ENCODE measurements at places on chromosomes 1 and 21. TPM values are rescaled to one million over a fixed set of nuclear protein-coding genes. Genes with fewer than 3 reads are reported as not detected.

The SLC22A15 gene
- 1.2 TPM for total RNA-seq

DNA sequence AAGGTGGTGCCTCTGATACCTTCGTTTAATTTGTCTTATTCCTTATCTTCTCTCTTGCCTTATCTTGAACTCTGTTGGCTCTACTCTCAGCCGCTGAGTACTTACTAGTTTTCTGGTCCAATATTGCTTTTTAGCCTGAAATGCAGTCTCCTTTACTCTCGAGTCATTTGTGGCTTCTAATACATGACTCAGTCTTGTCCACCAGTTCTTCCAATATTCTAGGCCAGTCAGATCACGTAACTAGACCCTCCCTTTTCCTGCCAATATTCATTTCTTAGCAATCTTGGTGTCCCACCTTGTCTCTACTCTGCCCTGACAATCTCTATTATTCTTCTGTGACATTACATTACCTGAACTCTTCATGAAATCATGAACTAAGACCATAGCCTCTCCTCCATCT lies 555.8 kb downstream of the DPYD start:
- H3K27ac ChIP-seq: no peak overlapping the region
- no peaks in the 10 kb centered on the region for H3K4me1 ChIP-seq
- H3K27me3 ChIP-seq: no peaks in the 10 kb centered on the region
- H3K4me3 ChIP-seq: no peak overlapping the region

GRCh38 chr1:27634985-27635367 lies at the start of gene FGR:
TSS of gene FGR (minus strand) at chr1:27635185. CDS start at chr1:27623916, 11,269 bp downstream.
- no peaks in the 10 kb centered on the region for H3K27me3 ChIP-seq
- peak within 1 kb of the TSS; percentile 62 for H3K27ac ChIP-seq
- peaks cover 62% of the 10 kb centered on the region for H3K4me1 ChIP-seq
- DNase-seq: no peak

DNA sequence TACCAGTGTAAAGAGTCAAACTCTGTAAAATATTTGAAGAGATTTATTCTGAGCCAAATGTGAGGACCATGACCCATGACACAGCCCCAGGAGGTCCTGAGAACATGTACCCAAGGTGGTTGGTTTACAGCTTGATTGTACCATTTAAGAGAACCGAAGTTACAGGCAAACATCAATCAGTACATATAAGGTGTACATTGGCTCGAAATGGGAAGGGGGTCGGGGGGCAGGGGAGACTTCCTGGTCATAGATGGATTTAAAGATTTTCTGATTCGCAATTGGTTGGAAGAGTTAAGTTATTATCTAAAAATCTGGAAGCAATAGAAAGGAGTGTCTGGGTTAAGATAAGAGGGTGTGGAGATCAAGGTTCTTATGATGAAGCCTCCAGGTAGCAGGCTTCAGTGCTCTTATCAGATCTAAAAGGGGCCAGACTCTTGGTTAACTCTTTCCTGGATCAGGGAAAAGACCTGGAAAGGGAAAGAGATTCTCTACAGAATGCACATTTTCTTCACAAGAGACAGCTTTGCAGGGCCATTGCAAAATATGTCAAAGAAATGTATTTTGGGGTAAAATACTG lies 47.5 kb upstream of the NTPCR start:
- no peak overlapping the region for H3K27ac ChIP-seq
- no peak for DNase-seq
- peaks cover 9% of the 10 kb centered on the region for H3K4me1 ChIP-seq
- no peaks in the 10 kb centered on the region for H3K27me3 ChIP-seq
- H3K4me3 ChIP-seq: no peak overlapping the region

- no peaks in the 10 kb centered on the region for H3K36me3 ChIP-seq
- DNase-seq: no peak
- H3K27me3 ChIP-seq: no peaks in the 10 kb centered on the region
- H3K27ac ChIP-seq: no peak overlapping the region
- no peak overlapping the region for H3K4me3 ChIP-seq
Measured at GRCh38 chr1:182641561-182641960, 37.4 kb upstream of the RGS16 start.

The PLA2G2D gene
- total RNA-seq: not detected

GRCh38 chr1:213998785-213999184 lies 11.0 kb downstream of the PROX1 start:
- H3K4me1 ChIP-seq: no peaks in the 10 kb centered on the region
- no peak overlapping the region for H3K4me3 ChIP-seq
- no peaks in the 10 kb centered on the region for H3K36me3 ChIP-seq

- DNase-seq: no peak
- H3K4me3 ChIP-seq: no peak overlapping the region
- H3K27me3 ChIP-seq: no peaks in the 10 kb centered on the region
- no peak overlapping the region for H3K27ac ChIP-seq
- H3K36me3 ChIP-seq: no peaks in the 10 kb centered on the region
Measured at GRCh38 chr1:172401892-172402291, 18.6 kb upstream of the C1orf105 start.

GRCh38 chr1:97500760-97501159 lies 420.1 kb downstream of the DPYD start:
- no peaks in the 10 kb centered on the region for H3K4me1 ChIP-seq
- no peaks in the 10 kb centered on the region for H3K27me3 ChIP-seq
- no peak for DNase-seq
- H3K4me3 ChIP-seq: no peak overlapping the region
- no peaks in the 10 kb centered on the region for H3K36me3 ChIP-seq

DNA sequence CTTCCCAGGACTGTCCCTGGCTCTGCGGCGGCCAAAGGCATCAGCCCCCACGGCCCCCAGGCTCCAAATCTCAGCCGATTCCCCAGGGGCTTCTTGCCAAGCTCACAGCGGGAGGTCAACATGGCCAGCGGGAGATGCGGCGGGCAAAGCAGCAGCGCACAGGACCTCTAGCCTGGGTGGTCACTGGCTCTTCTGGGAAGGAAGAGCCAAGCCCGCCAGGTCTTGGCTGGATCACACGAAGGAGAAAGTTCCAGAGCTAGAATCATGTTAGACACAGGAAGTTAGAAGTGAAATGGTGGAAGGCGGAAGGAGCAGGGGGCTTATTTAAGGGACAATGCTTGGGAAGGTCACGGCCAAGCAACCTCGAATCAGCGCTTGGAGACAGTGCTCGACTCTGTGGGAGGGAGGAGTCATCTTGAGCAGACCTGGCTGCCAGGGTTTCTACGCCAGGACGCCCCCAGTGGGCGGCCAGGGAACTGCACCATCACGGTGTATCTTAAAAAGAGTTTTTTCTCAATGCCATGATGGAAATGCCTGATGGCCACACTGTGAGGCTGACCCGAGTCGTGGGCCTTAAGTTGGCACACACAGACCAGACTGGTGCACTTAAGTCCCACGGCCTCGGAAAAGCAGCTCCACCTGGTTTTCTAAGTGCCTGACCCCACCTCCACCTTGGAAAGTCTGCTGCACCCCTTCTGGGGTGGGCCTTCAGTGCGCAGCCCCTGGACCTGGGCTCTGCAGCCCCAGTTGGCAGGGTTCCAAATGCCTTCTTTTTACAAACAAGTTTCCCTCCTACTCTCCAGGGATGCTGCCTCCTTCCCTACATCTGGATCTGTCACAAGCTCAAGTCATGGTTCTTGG lies 29.3 kb downstream of the SLC66A1 start:
- H3K27ac ChIP-seq: no peak overlapping the region
- H3K4me1 ChIP-seq: no peaks in the 10 kb centered on the region
- no peak overlapping the region for H3K4me3 ChIP-seq

DNA sequence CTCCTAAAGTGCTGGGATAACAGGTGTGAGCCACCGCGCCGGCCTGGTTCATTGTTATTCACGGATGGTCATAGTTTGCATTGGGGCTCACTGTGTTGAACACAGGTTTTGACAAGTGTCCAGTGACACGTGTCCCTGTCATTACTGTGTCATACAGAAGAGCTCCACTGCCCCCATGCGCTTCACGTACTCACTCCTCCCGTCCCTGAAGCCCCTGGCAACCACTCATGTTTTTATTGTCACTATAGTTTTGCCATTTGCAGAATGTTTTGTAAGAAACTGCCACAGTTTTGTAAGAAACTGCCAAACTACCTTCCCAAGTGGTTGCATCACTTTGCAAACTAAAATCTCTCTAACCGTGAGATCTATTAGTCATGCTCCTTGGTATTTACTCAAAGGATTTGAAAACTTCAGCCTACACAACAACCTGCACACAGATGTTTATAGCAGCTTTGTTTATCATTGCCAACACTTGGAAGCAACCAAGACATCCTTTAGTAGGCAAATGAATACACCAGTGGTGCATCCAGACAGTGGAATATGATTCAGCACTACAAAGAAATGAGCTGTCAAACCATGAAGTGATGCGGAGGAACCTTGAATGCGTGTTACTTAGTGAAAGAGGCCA lies 163.2 kb upstream of the COL6A1 start:
- H3K4me1 ChIP-seq: peaks cover 7% of the 10 kb centered on the region
- no peaks in the 10 kb centered on the region for H3K27me3 ChIP-seq
- no peak overlapping the region for H3K27ac ChIP-seq
- DNase-seq: no peak
- H3K4me3 ChIP-seq: no peak overlapping the region

- no peaks in the 10 kb centered on the region for H3K36me3 ChIP-seq
- H3K27ac ChIP-seq: no peak overlapping the region
- H3K4me3 ChIP-seq: no peak overlapping the region
- no peaks in the 10 kb centered on the region for H3K27me3 ChIP-seq
Measured at GRCh38 chr1:94578856-94579255, 37.3 kb upstream of the F3 start.

The TEX38 gene
- total RNA-seq: not detected

The ASPM gene
- 0.30 TPM for total RNA-seq

DNA sequence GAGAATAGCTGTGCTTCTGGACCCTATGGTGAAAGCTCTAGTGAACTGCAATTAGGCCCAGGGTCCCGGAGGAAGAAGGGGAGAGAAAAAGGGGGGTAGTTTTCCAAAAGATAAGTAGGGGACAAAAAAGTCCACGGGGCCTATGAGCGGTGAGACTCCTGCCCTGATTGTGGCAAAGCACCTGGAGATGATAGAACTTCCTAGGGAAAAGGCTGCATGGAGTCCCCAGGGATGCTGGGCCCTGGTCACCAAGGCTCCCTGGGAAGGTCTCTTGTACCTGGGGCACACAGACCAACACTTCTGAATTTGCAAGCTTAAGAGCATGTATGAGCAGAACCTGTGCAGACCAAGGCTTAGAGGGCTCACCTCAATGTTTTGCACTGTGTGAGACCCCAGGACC lies 5.4 kb upstream of the SHISA4 start:
- DNase-seq: no peak
- H3K4me1 ChIP-seq: peaks cover 13% of the 10 kb centered on the region
- no peaks in the 10 kb centered on the region for H3K36me3 ChIP-seq
- no peak overlapping the region for H3K4me3 ChIP-seq

The VWA5B1 gene
- total RNA-seq: 0.17 TPM

The HSD3B2 gene
- not detected for total RNA-seq

The FMN2 gene
- not detected for total RNA-seq

DNA sequence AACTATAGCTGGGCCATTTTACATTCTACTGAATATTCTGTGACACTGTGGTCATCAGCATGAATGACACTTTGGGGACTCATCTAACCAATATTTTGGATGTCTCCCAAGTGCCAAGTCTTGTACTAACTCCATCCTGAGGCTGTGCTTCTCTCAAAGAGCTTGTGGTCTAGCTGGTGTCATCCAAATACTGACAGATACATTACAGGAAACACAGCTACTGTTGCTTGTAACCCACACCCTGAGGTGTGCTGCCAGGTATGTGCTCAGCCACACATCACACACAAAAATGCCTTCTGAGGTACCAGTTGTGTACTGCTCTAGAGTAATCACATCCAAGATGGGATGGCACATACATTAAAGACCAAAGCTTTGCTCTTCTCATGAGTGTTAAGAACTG lies 81.6 kb downstream of the ST6GALNAC5 start:
- H3K27ac ChIP-seq: no peak overlapping the region
- no peaks in the 10 kb centered on the region for H3K27me3 ChIP-seq
- H3K36me3 ChIP-seq: no peaks in the 10 kb centered on the region
- H3K4me3 ChIP-seq: no peak overlapping the region

DNA sequence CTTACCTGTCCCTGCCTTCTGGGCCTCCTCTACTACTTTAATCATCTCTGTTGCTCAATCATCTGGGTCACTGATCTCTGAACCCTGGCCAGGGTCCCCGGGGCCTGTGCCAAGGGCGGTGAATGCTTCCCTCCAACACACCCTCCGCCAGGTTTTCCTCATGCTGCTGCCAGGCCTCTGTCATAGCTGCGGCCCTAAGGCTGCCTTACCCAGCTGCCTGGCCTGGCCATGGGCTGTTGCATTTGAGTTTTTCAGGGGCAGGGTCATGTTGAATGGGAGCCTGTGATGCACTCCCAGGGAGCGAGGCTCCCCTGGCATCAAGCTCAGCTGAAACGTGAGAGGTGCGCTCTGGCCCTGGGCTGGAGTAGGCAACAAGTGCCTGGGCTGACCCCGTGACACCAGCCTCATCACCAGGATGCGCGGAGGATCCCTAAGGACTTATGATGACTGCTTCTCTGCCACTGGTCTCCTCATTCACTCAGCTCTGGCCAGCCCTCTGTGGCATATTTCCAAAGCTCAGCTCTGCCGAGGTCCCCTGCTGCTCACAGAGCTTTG lies 7.6 kb downstream of the EDN2 start:
- no peaks in the 10 kb centered on the region for H3K4me1 ChIP-seq
- no peaks in the 10 kb centered on the region for H3K36me3 ChIP-seq
- no peak overlapping the region for H3K27ac ChIP-seq
- DNase-seq: no peak
- H3K27me3 ChIP-seq: no peaks in the 10 kb centered on the region

DNA sequence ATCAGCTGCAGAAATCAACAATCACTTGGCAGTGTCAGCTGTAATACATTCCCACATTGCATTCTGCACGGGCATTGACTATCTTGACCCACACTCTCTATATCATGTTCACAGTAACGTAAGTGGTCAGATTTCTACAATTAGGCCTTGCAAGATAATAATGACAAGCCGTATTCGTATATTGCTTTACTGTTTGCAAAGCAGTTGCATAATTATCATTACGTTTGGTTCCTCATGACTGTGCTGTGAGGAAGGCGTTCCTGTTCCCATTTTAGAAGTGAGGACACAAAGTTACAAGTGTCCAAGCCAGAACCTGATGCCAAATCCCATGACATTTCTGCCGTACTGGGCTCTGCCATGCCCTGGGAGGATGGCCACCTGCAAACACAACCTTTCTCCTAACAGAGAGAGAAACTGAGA lies 53.5 kb upstream of the TARBP1 start:
- H3K27ac ChIP-seq: no peak overlapping the region
- no peaks in the 10 kb centered on the region for H3K27me3 ChIP-seq
- no peaks in the 10 kb centered on the region for H3K36me3 ChIP-seq
- no peaks in the 10 kb centered on the region for H3K4me1 ChIP-seq
- no peak overlapping the region for H3K4me3 ChIP-seq
- no peak for DNase-seq

DNA sequence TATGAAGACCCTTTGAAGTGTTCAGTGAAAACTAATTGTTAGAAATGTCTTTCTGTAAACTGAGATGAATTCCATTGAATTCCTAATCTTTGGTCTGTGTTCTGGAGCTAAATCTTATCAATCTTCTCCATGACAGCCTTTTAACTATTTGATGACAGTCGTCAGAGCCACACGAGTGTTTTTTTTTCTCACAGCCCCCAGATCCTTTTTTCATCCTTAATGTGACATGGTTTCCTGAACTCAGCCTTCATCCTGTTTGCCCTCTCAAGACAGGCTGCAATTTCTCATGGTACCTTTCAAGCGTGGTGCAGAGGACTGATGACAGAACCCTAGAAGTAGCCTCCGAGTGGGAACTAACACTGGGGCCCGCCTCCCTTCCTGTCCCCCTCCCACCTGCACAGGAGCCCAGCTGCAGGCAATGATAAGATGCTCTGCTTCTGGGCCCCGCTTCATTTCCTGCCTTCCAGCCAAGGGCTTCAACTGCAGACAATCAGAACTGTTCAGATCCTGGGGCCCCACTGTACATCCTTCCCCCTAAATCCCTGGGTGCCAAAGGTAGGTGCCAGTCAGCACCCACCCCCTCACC lies 114.6 kb upstream of the VAV3 start:
- peak overlapping the region; percentile 8 for H3K27ac ChIP-seq
- peak overlapping the region; percentile 33 for H3K4me3 ChIP-seq
- DNase-seq: peak; percentile 46
- no peaks in the 10 kb centered on the region for H3K27me3 ChIP-seq
- H3K4me1 ChIP-seq: peaks cover 72% of the 10 kb centered on the region
- no peaks in the 10 kb centered on the region for H3K36me3 ChIP-seq

Measured in CD4-positive, alpha-beta memory T cell (primary cell).